ENCODE measurements at places on chromosomes 13 and 19.

GRCh38 chr13:50617134-50617721 lies 226.3 kb downstream of the DLEU7 start:
- H3K4me3 ChIP-seq, result no peak overlapping the region
- peak; percentile 77 for DNase-seq
- no peaks in the 10 kb centered on the region for H3K27me3 ChIP-seq
- H3K27ac ChIP-seq, result peak overlapping the region; percentile 26

GRCh38 chr13:30143666-30144400 lies 163.5 kb downstream of the KATNAL1 start:
- peak; percentile 52 for DNase-seq
- peaks cover 14% of the 10 kb centered on the region for H3K4me1 ChIP-seq
- H3K27ac ChIP-seq, result peak overlapping the region; percentile 79
- H3K36me3 ChIP-seq, result no peaks in the 10 kb centered on the region
- H3K4me3 ChIP-seq, result no peak overlapping the region

- no peak for DNase-seq
- H3K4me3 ChIP-seq, result peak within 1 kb of the TSS; percentile 24
Measured at GRCh38 chr19:45863840-45864628, at the start of gene FOXA3. Gene FOXA3 (plus strand): TSS chr19:45864326. CDS start chr19:45864457, 131 bp downstream.

DNA sequence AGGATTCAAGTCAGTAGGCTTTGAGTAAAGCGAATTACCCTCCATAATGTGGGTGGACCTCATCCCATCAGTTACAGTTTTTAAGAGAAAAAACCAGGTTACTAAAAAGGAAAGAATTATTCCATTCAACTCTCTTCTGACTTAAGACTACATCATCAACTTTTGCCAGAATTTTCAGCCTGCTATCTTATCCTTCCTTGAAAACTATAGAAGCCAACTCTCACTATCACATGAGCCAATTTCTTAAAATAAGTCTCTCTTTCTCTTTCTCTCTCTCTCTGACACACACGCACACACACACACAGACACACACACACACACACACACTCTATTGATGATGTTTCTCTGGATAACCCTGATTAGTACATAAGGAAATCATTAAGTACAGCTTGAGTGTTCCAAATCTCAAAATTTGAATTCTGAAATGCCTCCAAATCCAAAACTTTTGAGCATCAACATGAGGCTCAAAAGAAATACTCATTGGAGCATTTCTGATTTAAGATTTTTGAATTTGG lies 217.0 kb upstream of the PRR20A start:
- DNase-seq, result no peak
- no peaks in the 10 kb centered on the region for H3K4me1 ChIP-seq
- no peaks in the 10 kb centered on the region for H3K27me3 ChIP-seq
- no peak overlapping the region for H3K27ac ChIP-seq

DNA sequence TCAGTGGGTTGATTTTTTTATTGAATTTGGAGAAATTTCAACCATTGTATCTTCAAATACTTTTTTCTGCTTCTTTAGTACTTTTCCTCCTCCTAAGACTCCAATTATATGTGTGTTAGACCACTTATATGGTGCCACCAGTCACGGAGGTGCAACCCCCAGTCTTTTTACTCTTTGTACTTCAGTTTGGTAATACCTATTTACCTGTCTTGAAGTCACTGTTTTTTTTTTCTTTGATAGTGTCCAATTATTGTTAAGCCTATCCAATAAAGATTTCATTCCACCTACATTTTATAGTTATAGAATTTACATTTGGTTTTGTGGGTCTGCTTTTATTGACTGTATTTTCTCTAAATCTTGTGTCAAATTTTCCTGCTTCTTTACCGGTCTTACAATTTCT lies 14.9 kb downstream of the ZNF283 start:
- H3K36me3 ChIP-seq, result peaks cover 56% of the 10 kb centered on the region
- H3K4me3 ChIP-seq, result no peak overlapping the region
- no peak for DNase-seq

DNA sequence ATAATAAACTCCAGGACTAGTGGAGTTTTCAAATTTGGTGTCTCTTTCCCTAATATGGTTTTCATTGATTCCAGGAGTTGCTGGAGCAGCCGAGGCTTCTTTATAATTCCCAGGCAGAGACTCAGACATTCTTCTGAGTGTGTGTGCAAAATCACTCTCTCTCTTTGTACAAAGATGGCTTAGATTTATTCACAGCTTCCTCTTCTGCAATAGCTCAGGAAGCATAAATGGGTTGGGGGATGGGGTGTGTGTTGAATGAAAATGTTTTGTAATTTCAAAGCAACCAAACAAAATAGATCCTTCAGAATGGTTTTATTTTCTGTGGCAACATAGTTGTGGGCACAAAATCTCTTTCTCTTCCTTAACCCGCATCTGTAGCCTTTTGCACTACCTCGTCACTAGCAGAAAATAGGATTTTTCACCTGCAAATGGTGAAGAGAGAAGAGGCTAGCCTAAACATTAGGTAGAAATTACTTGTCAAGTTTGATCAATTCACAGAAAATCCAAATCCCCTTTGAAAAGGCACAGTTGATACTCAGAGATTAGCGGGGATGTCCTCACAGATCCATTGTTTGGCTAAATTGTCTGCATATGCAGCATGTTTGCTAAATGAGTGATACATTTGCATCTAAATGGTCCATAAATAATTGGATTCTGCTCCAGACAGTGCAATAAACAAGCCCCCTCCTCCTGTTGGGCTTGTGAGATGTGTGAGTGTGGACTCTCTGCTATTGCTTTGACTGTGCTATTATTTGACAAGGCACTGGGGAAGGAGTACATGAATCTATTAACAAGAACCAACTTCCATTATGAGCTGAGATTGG lies 66.7 kb downstream of the CBY2 start:
- no peak overlapping the region for H3K4me3 ChIP-seq
- no peak for DNase-seq
- H3K27ac ChIP-seq, result no peak overlapping the region

- no peak overlapping the region for H3K27ac ChIP-seq
- peaks cover 30% of the 10 kb centered on the region for H3K36me3 ChIP-seq
- no peak for DNase-seq
- peaks cover 22% of the 10 kb centered on the region for H3K4me1 ChIP-seq
- no peak overlapping the region for H3K4me3 ChIP-seq
- no peaks in the 10 kb centered on the region for H3K27me3 ChIP-seq
Measured at GRCh38 chr19:6745965-6746364, 6.5 kb downstream of the TRIP10 start.

GRCh38 chr13:65660731-65661130 lies 1569.4 kb downstream of the PCDH9 start:
- H3K4me3 ChIP-seq, result no peak overlapping the region
- no peak for DNase-seq
- no peaks in the 10 kb centered on the region for H3K4me1 ChIP-seq
- H3K36me3 ChIP-seq, result no peaks in the 10 kb centered on the region

- no peak for DNase-seq
- H3K27ac ChIP-seq, result no peak overlapping the region
- H3K36me3 ChIP-seq, result no peaks in the 10 kb centered on the region
Measured at GRCh38 chr19:2039959-2040646, 10.9 kb downstream of the MKNK2 start.

DNA sequence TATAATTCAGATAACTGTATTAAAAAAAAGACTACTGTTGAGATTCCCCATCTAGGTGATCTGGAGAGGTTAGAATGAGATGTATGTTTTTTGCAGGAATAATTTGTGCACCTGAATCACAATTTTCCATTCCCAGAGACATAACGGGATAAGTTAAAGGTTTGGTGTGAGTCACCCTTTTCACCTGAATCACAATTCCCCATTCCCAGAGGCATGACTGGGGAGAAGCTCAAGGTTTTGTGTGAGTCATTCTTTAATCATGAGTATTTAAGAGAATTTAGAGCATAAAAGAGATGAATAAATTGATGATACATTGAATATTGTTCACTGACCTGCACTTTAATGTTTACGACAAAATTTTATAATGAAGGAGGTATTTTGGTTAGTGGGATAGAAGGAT lies 9.0 kb downstream of the OR7A5 start:
- H3K4me3 ChIP-seq, result no peak overlapping the region
- H3K27ac ChIP-seq, result no peak overlapping the region
- H3K36me3 ChIP-seq, result no peaks in the 10 kb centered on the region

GRCh38 chr13:111176421-111176820 lies 61.3 kb downstream of the ARHGEF7 start:
- DNase-seq, result no peak
- H3K4me1 ChIP-seq, result peaks cover 36% of the 10 kb centered on the region
- H3K36me3 ChIP-seq, result peaks cover 4% of the 10 kb centered on the region
- H3K4me3 ChIP-seq, result no peak overlapping the region
- H3K27me3 ChIP-seq, result no peaks in the 10 kb centered on the region

- no peak for DNase-seq
- peaks cover 2% of the 10 kb centered on the region for H3K27me3 ChIP-seq
- no peak overlapping the region for H3K27ac ChIP-seq
- no peaks in the 10 kb centered on the region for H3K4me1 ChIP-seq
Measured at GRCh38 chr19:30312582-30313352, 59.4 kb upstream of the ZNF536 start.

DNA sequence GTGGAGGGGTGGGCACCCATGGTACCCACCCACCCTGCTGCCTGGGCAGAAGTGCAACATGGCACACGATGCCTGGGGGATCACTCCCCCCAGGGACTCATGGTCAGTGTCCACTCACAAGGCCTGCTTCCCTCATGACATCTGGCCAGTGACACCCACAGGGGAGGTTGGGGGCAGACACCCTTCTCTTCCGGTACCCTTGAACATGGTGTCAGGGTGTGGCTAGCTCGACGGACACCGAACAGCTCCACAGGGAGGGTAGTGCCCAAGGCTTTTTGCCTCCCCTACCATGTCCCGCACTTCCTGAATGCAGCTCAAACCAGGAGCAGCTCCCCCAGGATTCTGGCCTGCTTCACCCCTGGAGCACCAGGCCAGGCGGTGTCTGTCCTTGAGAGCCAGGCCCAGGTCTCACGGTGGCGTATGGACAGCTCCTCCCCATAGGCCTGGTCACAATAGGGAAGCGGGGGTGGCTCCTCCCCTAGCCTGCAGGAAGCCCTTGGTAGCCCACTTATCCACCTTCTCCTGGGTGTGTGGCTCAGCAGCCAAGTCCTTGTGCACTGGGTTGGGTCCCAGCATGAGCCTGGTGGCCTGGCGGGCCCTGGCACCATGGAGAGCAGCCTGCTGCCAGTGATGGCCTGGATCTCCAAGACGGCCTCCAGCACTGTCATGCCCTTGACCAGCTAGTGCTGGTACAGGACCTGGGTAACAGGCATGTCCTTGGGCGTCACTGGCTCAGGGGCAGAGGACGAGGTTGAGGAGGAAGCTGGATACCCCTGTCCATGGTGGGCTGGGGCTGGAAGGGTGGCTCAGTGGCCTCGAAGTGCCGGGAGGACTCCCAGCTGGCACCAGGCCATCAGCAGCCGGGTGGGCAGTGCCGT lies 7.8 kb downstream of the ACP4 start:
- no peaks in the 10 kb centered on the region for H3K27me3 ChIP-seq
- DNase-seq, result no peak
- peaks cover 17% of the 10 kb centered on the region for H3K36me3 ChIP-seq
- H3K4me1 ChIP-seq, result peaks cover 6% of the 10 kb centered on the region

DNA sequence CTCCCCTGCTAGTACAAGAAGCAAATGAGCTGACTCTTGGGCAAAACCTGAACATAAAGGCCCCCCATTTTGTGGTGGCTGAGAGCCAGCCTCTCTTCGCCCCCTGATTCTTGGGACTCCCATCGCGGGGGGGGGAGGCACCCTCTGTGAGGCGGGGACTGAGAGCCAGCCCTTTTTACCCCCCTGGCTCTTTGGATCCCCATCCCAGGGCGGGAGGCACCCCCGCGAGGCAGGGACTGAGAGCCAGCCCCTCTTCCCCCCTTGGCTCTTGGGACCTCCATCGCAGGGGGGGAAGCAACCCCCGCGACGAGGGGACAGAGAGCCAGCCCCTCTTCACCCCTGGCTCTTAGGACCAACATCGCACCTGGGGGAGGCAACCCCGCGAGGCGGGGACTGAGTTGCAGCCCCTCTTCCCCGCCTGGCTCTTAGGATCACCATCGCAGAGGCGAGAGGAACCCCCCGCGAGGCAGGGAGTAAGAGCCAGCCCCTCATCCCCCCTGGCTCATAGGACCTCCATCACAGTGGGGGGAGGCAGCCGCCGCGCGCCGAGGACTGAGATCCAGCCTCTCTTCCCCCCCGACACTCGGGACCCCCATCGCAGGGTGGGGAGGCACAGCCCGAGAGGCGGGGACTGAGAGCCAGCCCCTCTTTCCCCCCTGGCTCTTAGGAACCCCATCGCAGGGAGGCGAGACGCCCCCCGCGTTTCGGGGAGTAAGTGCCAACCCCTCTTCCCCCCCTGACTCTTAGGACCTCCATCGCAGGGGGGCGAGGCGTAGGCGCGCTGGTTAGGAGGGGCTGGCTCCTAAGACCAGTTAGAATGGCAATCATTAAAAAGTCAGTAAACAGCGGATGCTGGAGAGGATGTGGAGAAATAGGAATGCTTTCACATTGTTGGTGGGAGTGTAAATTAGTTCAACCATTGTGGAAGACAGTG lies 2428.4 kb upstream of the PCDH20 start:
- no peak overlapping the region for H3K4me3 ChIP-seq
- H3K4me1 ChIP-seq, result no peaks in the 10 kb centered on the region
- no peak overlapping the region for H3K27ac ChIP-seq
- no peak for DNase-seq
- no peaks in the 10 kb centered on the region for H3K36me3 ChIP-seq

- no peak overlapping the region for H3K4me3 ChIP-seq
- no peaks in the 10 kb centered on the region for H3K36me3 ChIP-seq
Measured at GRCh38 chr19:33266974-33267484, 35.3 kb downstream of the CEBPA start.

DNA sequence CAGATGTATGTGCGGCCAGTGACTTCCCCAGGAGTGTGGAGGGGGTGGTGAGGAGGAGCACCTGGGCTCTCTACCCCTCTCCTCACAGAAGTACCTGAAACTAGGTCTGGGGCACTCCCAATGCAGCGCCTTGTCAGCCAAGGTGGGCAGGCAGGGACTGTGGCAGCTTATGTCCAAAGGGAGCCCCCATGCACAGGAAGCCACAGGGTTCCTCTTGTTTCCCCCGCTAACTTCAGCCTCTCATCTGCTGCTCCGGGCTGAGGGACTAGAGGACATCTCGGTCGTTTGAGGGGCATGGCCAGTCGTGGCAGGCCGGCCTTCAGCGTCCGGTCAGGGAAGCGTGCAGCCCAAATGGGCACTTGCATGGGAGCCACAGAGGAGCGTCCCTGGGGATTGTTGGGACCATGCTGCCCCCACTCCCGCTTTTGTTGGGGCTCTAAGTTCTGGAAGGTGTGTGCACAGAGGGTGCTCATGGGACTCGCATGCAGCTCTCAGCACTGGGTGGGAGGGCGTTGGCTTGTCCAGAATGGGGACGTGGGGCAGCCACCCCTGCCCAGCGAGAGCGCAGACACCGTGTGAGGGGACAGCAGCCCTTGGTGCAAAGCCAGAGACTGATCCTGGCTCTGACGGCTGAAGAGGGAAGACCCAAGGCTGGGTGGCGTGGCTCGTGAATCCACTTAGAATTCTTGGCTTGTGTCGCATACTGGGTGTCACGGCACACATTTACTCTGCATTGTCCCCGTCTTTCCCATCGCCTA lies 16.6 kb upstream of the NPAS1 start:
- peaks cover 10% of the 10 kb centered on the region for H3K36me3 ChIP-seq
- peaks cover 12% of the 10 kb centered on the region for H3K4me1 ChIP-seq
- no peak for DNase-seq
- H3K4me3 ChIP-seq, result no peak overlapping the region
- H3K27me3 ChIP-seq, result peaks cover 2% of the 10 kb centered on the region
